Omental fat pad (tissue), 4 donors: ENCODE measurements at places on chromosomes 6 and 20. TPM values are rescaled to one million over a fixed set of nuclear protein-coding genes. Genes with fewer than 3 reads are reported as not detected.

Gene BMP2
- total RNA-seq, result 23.5 TPM

Gene ETV7
- 5.9 TPM for total RNA-seq

Gene OOEP
- total RNA-seq, result not detected

Gene BEND3
- total RNA-seq, result 8.5 TPM

Gene TPBG
- total RNA-seq, result 28.1 TPM

Gene PNLDC1
- total RNA-seq, result not detected

Gene FAM162B
- total RNA-seq, result 9.7 TPM

Gene HSPA12B
- 58.2 TPM for total RNA-seq

Gene COX4I2
- 1.8 TPM for total RNA-seq

Gene TRIM38
- 11.6 TPM for total RNA-seq

Gene CDKAL1
- 11.8 TPM for total RNA-seq

Gene OR12D3
- not detected for total RNA-seq

Gene SPATA25
- total RNA-seq, result 4.0 TPM

Gene SSTR4
- total RNA-seq, result not detected

Gene TAAR1
- total RNA-seq, result not detected

Gene ZNF512B
- 7.2 TPM for total RNA-seq

Gene BACH2
- 9.1 TPM for total RNA-seq

Gene MACROD2
- 7.0 TPM for total RNA-seq

Gene ZFP57
- not detected for total RNA-seq

Gene CLDN20
- not detected for total RNA-seq

Gene RIMS4
- 0.60 TPM for total RNA-seq

Gene HCRTR2
- total RNA-seq, result not detected

Gene RFX6
- not detected for total RNA-seq

Gene RNF144B
- total RNA-seq, result 14.9 TPM

Gene KLC4
- total RNA-seq, result 21.1 TPM

Gene SAMD10
- 0.48 TPM for total RNA-seq

Gene BPI
- not detected for total RNA-seq

Gene FAM209A
- total RNA-seq, result not detected

Gene PSORS1C2
- not detected for total RNA-seq

Gene MATN4
- 0.19 TPM for total RNA-seq

Gene SRMS
- total RNA-seq, result not detected

Gene SOBP
- 3.3 TPM for total RNA-seq

Gene CLVS2
- total RNA-seq, result not detected

Gene SULF2
- total RNA-seq, result 78.7 TPM

Gene KIF6
- total RNA-seq, result not detected

Gene SNTA1
- total RNA-seq, result 38.7 TPM

Gene HEY2
- 3.2 TPM for total RNA-seq

Gene FRMD1
- total RNA-seq, result 4.8 TPM

Gene SIRPG
- not detected for total RNA-seq

Gene TRIM26
- 40.4 TPM for total RNA-seq

Gene ANKRD6
- total RNA-seq, result 11.3 TPM

Gene PDYN
- total RNA-seq, result not detected
